Left renal pelvis (tissue), 4 donors: ENCODE measurements at places on chromosomes 7 and 10. TPM values are rescaled to one million over a fixed set of nuclear protein-coding genes. Genes with fewer than 3 reads are reported as not detected.
A peak's percentile ranks its signal among the peaks of the same experiment; 100 is the strongest.

DNA sequence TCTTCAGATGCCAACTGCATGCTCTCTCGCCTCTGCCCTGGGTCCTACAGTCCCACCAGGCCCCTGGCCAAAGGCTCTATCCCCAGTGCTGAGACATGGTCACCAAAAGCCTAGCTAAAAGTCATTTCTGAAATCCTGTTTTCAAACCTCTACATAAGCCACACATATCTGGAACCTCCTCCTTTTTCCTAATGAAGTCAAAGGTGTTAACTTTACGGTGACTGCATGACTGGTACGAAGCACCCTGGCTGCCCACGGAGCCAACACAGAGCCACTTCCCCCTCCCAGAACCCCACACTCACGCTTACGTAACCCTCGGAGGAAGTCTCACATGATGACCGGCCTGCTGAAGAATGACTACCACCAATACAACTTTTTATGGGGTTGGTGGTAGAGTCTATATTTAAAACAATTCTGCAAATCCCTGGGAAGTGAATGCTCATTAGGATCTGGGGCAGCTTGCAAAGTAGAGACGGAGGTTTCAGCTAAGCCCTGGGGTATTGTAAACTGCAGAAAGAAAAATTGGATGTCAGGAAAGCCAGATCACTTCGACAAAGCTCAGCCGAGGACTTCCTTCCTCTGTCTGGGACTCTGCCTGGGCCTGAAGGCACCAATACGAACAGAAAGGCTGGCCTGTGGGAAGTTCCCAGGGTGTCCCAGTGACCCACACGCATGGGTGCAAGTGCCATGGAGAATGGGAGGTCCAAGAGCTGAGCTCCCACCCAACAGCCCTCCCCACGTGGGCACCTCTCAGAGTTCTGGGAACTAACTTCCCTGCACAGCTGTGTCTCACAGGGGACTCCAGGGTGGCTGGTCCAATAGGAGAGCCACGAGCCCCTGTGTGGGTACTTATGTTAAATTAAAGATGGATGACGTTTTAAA lies 50.7 kb downstream of the PDGFA start:
- no peak for DNase-seq

DNA sequence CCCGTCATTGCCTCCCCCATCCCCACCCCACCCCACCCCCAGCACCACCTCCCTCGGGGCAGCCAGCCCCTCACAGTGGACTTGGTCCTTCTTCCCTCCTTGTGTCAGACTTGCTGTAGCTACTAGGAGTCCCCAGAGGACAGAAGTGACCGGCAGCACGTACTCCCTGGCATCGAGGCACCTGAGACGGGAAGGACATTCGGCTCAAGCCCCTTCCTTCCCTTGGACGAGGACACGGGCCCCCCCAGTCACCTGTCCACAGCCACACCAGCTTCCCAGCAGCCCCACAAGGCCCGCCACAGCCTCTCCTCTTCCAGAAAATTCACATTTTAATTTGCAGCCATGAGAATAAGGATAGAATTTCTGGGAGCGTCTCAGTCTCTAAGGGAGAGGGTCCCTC lies 267.8 kb upstream of the SHH start:
- DNase-seq: no peak

- DNase-seq: no peak
Observed at GRCh38 chr7:75756991-75757676, 14.9 kb downstream of the CCL26 start.

POU6F2 gene
- polyA plus RNA-seq: 0.03 TPM

DNA sequence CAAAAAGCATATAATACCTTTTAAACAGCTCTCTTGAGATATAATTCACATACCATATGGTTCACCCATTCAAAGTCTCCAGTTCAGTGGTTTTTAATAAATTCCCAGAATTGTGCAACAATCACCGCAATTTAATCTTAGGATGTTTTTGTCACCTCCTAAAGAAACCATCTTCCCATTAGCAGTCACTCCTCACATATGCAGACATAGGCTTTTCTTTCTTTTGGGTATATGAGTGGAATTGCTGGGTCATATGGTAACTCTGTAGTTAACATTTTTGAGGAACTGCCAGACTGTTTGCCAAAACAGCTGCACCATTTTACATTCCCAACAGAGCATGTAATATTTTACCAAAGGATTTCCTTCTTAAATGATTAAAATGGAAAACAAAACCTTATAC lies 57.0 kb downstream of the CC2D2B start:
- no peak for DNase-seq

- no peak for DNase-seq
Observed at GRCh38 chr10:34403512-34403911, 411.6 kb downstream of the PARD3 start.

DNA sequence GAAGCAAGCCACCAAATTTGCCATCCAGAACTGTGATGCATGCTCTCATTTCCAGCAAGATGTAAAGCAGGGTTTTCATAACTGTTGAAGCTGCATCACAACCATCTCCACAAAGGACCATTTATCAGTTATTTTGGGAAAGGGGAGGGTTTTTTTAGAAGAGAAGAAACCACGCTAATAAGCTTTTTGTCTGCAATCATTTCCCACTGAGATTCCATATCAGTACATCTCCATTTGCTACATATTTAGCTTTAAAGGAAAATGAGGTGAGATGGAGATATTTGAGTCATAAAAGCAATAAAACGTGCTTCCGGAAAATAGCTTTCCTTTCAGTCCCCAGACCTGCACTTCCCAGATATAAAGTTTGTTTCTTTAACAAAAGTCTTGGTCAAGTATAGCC lies 258.2 kb downstream of the FRMD4A start:
- DNase-seq: no peak

- DNase-seq: peak; percentile 51
Observed at GRCh38 chr7:1054861-1055450, 10.6 kb downstream of the GPR146 start.
